ENCODE measurements at places on chromosomes 1 and 21.

DNA sequence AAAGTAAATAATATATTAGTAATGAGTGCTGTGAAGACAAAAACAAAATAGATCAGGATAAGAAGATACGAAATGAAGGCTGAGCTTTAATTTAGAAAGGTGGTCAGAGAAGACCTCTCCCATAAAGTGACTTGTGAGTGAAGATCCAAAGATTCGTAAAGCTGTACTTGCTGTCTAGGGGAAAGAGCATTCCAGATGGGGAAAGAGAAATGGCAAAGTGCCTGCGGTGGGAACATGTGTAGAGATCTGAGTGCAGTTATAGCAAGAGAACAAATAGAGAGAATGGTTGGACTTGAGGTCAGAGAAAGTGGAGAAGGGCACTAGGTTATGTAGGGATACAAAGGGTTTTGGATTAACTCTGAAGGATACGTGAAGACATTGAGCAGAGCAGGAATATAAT, 60.6 kb downstream of the NUF2 start:
- DNase-seq = no peak

DNA sequence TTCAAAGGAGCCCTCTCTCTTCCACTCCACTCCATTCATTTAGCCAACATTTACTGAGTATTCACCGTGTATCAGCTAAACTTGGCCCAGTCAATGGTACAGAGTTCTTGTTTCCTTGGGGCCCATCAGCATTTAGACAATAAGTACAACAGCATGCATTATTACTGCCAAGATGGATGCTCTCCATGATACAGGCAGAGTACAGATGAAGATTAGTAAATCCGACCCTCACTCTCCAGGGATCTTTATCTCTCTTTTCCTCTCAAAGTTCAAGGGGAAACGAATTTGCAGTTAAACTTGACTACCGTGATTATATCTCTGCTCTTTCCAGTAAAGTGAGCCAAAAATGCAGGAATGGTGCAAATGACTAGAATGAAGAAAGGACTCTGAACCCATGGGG, 184.6 kb upstream of the DUSP10 start:
- peak; percentile 24 for DNase-seq

DNA sequence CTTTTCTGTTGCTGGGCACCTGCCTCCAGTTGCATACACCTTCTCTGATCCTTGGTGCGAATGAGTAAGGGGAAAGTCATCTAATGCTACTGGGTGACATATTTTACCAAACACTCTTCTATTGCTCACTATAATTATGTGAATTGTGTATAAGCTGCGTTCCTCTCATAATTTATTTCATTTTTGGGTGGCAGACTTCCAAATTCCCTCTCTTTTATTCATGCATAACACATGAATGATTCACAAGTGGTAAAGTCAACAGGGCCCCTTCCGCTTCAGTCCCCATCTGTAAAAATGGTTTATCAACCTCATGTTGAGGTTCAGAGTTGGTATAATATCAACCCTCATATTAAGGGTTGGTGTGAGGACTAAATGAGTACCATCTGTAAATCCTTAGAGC, 3.2 kb upstream of the QSOX1 start:
- no peak for DNase-seq

DNA sequence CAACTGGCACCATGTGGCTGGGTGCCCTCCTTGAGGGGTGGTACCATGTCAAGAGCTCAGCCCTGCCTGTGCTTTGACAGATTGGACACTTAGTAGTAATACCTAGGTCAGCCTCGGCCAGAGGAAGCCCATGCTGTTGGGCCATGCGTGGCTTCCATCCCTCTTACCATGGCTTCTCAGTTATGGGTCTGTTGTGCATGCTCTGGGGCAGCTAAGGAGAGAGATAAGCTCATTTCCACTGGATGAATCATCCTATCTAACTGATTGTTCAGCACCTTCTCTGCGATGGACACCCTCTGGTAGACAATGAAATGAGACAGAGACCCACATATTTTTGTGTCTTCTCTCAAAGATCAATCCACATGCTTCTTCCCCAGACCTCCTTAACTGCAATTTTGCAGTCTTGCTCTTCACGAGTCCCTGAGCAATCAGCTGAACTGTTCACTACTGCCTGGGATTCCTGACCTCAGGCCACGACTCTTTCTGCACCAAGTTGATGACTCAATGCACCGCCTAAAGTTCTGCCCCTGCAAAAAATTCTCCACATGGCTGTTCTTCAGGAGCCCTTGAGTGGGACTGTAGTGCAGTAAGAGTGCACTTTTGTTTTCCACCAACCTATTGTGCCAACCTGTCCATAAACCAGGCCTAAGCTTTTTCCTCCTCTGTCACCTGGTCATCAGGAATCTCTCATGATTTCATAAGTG, 6.9 kb upstream of the TRIM62 start:
- DNase-seq = no peak

DNA sequence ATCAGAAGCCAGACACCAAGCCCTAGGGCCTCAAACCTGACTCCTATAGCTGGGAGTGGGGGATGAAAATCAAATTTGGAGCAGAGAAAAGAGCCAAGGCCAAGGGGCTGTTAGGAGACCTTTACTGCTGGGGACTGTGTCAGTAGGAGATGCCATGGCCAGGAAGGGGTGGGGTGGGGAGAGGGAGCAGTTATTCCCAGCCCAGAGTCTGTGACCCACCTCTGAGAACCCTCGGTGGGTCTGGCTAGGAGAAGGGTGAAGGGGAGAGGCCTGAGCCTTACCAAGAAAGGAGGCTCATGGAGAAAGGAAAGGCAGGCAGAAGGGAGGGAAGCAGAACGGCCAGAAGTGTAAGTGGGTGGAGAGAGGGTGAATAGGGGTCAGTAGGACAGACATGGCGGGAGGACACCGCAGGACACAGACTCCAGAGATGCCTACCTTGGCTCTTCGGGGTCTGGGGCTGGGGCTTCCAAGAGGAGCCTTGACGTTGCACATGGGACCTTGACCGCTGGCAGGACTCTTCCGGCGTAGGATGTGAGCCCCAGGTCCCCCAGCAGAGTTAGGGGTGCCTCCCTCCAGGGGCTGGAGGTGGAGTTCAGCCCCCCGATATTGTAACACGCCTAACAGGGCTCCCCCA, 1.2 kb downstream of the ADAMTS4 start:
- DNase-seq = no peak

DNA sequence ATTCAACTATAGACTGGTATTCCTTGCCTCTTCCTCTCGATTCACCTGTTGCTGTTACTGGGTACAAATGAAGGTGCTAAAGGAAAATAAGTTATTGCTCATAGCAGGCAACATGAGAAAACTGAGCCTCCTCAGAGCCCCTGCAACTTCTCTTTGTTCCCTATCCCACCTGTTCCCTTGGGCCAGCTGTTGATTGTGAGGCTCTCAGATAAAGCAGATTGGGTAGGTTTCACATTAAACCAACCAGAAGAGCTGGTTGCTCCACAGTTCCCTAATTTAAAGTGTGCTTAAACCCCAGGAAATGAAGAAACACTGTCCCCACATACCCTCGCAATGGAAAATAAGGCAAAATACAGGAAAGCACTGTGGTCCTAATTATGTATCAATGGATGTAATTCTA, 4.8 kb downstream of the DEDD start:
- no peak for DNase-seq

GRCh38 chr1:233061265-233061664, 110.9 kb downstream of the NTPCR start:
- DNase-seq = no peak

DNA sequence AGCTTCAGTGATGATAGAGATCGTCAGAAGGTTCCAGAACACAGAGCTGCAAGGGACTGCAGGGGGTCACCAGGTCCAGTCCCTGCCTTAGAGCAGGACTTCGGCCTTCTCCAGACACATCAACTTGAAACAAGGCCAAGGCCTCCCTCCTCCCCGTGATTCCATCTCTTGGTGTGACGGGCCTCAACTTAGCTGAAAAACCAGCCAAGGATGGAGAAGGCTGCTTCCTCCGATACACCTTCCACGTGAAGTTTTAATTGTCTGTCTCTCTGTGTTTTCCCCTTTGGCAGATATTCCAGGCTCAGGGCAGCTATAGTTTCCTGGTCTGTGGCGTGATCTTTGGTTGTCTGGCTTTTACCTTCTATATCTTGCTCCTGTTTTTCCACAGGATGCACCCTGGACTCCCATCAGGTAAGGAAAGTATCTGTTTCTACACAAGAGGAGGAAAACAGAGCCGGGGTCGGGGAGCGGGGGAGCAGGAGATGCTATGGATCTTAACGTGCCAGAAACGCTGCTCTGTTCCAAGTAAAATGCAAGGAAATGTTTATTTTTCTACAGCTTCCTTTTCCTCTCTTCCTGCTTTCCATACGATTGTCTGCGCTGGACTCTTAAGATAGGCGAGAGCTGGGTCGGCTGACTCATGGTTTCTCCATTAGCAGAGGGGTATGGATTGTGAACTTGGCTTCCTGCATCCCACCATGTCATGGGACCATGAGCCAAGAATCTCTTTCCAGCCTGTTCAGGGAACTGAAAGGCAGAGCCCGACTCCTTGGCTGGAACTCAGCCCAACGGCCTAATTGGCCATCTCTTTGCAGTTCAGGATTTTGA, 32.8 kb downstream of the ELK4 start:
- peak; percentile 90 for DNase-seq

DNA sequence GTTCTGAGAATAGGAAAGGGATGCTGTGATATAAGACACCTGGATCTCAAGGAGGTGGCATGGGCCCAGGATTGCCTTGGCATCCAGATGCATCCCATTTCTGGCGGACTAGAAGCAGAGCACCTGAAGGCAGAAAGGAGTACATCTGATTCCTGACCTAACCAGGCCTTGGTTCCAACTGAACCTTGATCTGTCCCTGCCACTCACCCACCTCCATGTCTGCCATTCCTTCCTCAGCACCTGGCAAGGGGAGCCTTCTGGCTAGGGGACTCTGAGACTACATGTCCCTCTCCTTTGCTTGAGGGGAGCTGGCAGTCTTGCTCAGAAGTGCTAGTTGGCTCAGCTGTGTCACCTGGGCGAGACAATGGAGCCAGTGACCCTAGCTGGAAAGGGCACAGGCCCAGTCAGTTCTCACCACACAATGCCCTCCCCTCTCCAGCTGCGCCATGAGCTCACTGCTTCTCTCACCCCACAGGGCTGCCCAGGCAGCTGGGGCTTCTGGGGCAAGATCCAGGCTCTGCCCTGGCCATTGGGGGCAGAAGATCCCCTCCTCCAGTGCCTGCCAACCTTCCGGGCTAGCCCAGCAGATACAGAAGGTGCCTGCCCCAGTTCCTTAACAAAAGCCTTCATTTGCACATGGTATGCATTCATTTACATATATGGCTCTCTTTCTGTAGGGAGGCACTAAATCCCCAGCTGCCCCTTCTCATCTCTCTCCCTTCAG, 2.9 kb downstream of the IGSF8 start:
- DNase-seq = no peak

- no peak for DNase-seq
Measured at GRCh38 chr1:167862432-167863076, 51.4 kb downstream of the ADCY10 start.

DNA sequence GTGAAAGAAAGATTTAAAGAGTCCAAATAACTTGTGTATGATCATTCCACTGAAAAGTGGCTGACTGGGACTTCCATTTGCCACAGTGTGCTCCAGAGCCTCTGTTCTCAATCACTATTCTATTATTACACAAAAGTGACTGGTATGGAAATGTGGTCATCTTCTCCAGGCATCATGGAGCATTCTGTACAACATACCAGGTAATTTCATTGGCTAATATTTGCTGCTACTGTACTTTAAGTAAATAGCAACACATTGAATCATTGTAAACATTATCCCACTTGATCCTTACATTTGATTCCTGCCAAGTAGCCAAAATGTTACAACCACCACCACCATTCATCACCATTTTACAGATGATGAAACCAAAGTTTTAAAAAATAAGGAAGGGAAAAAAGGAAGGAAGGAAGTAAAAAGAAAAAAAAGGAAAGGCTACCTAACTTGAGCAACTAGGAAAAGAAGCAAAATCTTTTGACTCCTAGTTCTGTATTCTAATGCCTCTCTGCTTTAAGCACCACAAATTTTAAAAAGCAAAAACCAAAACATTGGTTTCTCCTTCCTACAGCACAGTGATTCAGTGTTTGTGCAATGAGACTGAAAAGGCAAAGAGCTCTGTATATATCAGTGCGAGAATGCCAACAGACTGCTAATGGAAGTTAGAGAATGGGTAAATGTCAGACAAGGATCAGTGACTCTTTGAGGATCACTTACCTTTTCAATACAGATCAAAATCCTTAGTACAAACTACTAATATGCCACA, 361.4 kb upstream of the PTBP2 start:
- DNase-seq = no peak

DNA sequence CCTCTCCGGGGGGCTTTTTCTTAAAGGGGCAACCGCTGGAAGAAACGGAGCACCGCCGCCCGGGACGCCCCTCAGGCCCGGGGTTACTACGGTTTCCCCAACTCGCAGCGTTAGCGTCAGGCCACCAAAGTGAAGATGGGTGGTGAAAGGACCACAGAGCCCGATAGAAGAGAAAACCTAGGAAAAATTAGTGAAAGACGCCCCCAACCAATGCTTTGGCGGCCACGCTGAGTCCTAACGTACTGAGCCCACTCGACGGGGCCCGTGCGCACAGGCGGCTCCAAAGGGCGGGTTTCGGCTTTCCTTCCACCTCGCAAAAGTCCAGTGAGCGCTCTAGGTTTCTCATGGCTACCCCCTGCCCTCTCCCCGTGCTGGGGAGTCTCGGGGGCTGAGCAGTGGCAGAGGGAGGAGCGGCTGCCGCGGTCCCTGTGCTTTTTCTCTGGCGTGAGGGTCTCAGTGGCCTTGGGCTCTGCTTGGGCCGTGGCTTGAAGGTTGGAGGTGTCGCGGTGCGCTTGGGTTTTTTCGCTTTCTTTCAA, 12.2 kb upstream of the SPEN start:
- DNase-seq = no peak

GRCh38 chr1:80363689-80364475, 1357.4 kb upstream of the ADGRL4 start:
- no peak for DNase-seq

GRCh38 chr1:227532019-227532619, 31.2 kb upstream of the ZNF678 start:
- DNase-seq = no peak

DNA sequence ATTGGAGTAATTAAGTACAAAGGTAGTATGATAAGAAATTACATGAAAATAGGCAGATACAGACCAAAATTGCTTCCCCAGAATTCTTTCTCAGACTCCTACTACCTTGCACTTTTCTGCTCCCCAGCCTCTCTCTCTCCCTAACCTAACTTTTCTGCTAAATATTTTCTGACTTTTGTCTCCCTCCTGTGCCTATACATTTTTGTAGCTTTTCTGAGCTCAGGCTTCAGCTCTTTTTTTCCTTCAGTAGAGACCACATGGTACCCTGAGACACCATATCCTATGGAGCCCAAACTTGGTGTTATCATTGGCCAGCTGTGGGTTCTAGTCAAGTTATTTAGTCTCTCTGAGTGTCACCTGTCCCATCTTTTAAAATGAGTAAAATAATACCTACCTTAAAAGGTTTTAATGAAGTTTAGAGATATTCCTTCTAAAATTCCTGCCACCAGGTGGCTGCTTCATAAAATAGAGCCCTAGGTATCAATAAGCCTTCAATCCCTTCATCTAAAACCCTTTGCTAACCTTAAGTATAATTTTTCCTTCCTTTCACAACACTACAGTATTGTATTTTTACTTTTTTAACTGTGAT, 237.6 kb upstream of the DUSP10 start:
- DNase-seq = no peak
